PC-3 (cell line): ENCODE measurements at places on chromosomes 3 and 15. TPM values are rescaled to one million over a fixed set of nuclear protein-coding genes. Genes with fewer than 3 reads are reported as not detected.
A peak's percentile ranks its signal among the peaks of the same experiment; 100 is the strongest.

DNA sequence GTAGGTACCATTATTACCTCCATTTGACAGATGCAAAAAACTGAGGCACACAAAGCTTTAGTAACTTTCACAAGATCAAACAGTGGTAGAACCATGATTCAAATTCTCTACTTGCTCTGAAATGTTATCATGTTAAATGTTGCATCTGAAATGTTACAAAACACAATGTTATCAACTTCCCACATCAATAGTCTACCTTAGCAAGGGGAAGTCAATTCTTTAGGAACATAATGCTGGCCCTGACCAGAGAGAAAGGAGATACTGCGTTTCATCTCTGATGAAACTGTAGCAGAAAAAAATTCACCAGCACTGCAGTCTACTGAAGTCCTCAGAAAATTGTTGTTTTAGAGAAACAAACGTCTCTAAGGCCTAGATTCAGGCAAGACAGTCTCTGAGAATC, 174.1 kb downstream of the SATB1 start:
- H3K27me3 ChIP-seq = no peaks in the 10 kb centered on the region
- H3K27ac ChIP-seq = no peak overlapping the region
- H3K4me1 ChIP-seq = peaks cover 12% of the 10 kb centered on the region

RASL12 gene
- total RNA-seq = not detected in 2 replicates

ZIC1 gene
- not detected in 2 replicates for total RNA-seq

CCDC39 gene
- total RNA-seq = 0.04 TPM in 1 of 2 replicates, not detected in the other

DNA sequence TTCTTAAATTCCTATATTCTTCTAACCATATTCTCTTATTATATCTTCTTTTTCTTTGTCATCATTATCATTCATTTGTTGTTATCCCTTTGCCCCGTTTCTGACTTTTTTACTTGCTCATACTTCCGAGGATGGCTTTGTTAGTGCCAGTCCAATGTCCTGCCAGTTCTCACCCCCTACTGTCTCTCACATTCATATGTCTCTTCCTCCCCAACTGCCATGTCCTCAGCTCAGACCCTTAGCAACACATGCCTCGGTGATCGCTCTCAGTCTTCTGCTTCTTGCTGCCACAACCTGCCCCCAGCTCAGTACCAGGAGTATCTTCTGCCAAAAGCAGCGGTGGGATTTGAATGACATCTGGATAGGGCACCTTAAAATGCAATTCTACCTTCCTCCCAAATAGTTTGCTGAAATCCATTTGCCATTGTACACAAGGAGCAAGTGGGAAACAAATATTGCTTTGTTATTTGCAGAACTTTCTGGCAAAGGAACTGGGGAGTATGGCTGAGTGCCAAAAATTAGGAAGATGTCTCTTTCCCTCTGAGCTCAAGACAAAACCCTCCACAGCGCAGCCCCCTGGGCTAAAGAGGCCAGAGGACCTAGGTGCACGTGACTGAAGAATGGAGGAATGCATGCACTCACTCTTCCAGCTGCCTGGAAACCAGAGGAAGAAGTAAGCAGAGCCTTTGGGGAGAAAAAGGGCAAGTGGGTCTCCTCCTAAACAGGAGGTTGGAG, 57.7 kb upstream of the CTNNB1 start:
- H3K36me3 ChIP-seq = no peaks in the 10 kb centered on the region
- no peak for DNase-seq
- no peaks in the 10 kb centered on the region for H3K27me3 ChIP-seq
- H3K4me3 ChIP-seq = no peak overlapping the region

GRCh38 chr15:83871808-83872559, 218.1 kb downstream of the ADAMTSL3 start:
- DNase-seq = peak; percentile 62
- H3K27me3 ChIP-seq = no peaks in the 10 kb centered on the region
- H3K27ac ChIP-seq = peak overlapping the region; percentile 42
- peaks cover 11% of the 10 kb centered on the region for H3K4me1 ChIP-seq

SAMMSON gene
- total RNA-seq = not detected in 2 replicates

GRCh38 chr3:82354228-82354627, 592.8 kb upstream of the GBE1 start:
- no peak overlapping the region for H3K4me3 ChIP-seq
- H3K4me1 ChIP-seq = no peaks in the 10 kb centered on the region
- H3K27me3 ChIP-seq = no peaks in the 10 kb centered on the region
- no peak overlapping the region for H3K27ac ChIP-seq
- H3K36me3 ChIP-seq = no peaks in the 10 kb centered on the region
- DNase-seq = no peak

- H3K27me3 ChIP-seq = no peaks in the 10 kb centered on the region
- DNase-seq = peak; percentile 61
- peaks cover 26% of the 10 kb centered on the region for H3K4me1 ChIP-seq
- H3K36me3 ChIP-seq = no peaks in the 10 kb centered on the region
Observed at GRCh38 chr15:57158589-57158988, 217.7 kb upstream of the CGNL1 start.

DNA sequence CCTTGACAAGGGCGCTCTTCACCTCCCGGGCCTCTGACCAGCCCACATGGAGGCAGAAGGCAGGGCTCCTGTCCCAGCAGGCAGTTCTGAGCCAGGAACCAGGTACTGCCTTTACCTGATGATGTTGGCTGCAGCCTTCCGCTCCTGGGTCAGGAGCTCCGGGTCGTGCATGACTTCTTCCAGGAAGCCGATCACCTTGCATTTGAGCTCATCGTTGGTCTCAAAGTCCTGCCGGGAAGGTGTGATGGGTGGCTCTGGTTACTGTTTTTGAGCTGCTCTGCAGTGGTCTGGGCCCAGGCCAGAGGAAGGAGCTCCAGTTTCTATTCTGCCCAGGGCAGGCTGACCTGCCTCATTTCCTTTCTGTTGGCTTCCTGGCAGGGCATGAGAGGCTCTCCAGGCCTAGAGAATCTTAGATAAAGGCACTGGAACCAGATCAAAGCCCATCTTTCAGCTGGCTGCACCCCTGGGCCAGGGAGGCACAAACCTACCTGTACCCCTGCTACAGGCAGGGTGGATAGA, 53.2 kb upstream of the CTSH start:
- 0 out of 2 replicates have a peak, but pooled peaks cover 4% of the 10 kb centered on the region for H3K4me1 ChIP-seq
- no peak overlapping the region for H3K4me3 ChIP-seq
- H3K36me3 ChIP-seq = no peaks in the 10 kb centered on the region
- no peak overlapping the region for H3K27ac ChIP-seq
- no peak for DNase-seq

DNA sequence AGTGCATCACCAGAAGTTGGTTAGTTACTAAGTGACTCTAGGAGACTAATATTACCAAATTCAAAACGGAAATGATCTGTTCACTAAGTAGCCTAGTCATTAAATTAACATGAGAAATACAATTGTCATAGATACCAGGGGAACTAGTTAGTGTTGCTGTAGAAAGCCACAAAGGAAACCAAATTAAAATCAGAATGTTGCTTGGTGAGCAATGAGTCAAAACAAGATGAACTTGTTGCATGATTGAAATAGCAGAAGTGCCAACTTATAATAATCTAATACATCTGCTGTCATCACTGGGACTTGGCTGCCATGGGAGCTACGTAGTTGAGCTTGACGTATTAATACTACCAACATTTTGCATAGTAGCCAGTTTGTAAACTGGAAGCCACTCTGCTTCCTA, 458.1 kb downstream of the DIPK2A start:
- H3K27me3 ChIP-seq = no peaks in the 10 kb centered on the region
- H3K36me3 ChIP-seq = no peaks in the 10 kb centered on the region
- H3K4me3 ChIP-seq = no peak overlapping the region
- H3K27ac ChIP-seq = peak overlapping the region; percentile 89
- DNase-seq = peak; percentile 79

GRCh38 chr15:41562784-41563198, 3.8 kb downstream of the TYRO3 start:
- peaks cover 16% of the 10 kb centered on the region for H3K4me1 ChIP-seq
- no peak overlapping the region for H3K4me3 ChIP-seq
- H3K36me3 ChIP-seq = no peaks in the 10 kb centered on the region
- no peak overlapping the region for H3K27ac ChIP-seq

ZNF106 gene
- 25.6 and 26.8 TPM in 2 replicates for total RNA-seq

MYEF2 gene
- total RNA-seq = 7.0 and 18.8 TPM in 2 replicates

CSTA gene
- not detected in 2 replicates for total RNA-seq

BFSP2 gene
- total RNA-seq = not detected in 2 replicates

DNA sequence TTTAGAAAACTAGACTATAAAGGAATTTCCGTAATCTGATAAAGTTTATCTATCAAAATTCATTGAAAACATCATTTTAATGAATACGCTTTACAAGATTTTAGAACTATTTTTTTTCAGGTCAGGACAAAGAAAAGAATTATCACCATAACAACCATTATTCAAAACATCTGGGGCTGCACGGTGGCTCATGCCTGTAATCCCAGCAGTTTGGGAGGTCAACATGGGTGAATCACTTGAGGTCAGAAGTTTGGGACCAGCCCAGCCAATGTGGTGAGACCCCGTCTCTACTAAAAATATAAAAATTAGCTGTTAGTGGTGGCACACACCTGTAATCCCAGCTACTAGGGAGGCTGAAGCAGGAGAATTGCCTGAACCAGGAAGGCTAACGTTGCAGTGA, 260.4 kb downstream of the WNT5A start:
- DNase-seq = no peak
- H3K4me1 ChIP-seq = no peaks in the 10 kb centered on the region
- no peaks in the 10 kb centered on the region for H3K36me3 ChIP-seq

- peaks cover 12% of the 10 kb centered on the region for H3K4me1 ChIP-seq
- H3K27ac ChIP-seq = no peak overlapping the region
- no peaks in the 10 kb centered on the region for H3K27me3 ChIP-seq
- DNase-seq = peak; percentile 60
- no peak overlapping the region for H3K4me3 ChIP-seq
Observed at GRCh38 chr15:51499379-51499976, 123.1 kb downstream of the DMXL2 start.

GRCh38 chr3:7385635-7386034, 524.7 kb downstream of the GRM7 start:
- no peak overlapping the region for H3K27ac ChIP-seq
- H3K27me3 ChIP-seq = no peaks in the 10 kb centered on the region
- no peak overlapping the region for H3K4me3 ChIP-seq
- H3K4me1 ChIP-seq = no peaks in the 10 kb centered on the region

GRCh38 chr3:179558742-179559364, 3.9 kb upstream of the ACTL6A start:
- peaks cover under 1% of the 10 kb centered on the region for H3K4me1 ChIP-seq
- H3K4me3 ChIP-seq = no peak overlapping the region
- DNase-seq = peak; percentile 80
- no peak overlapping the region for H3K27ac ChIP-seq
- no peaks in the 10 kb centered on the region for H3K27me3 ChIP-seq
- H3K36me3 ChIP-seq = no peaks in the 10 kb centered on the region

GRCh38 chr3:42367903-42368302, 42.5 kb downstream of the LYZL4 start:
- H3K36me3 ChIP-seq = no peaks in the 10 kb centered on the region
- no peak for DNase-seq
- H3K27ac ChIP-seq = no peak overlapping the region
- peaks cover 39% of the 10 kb centered on the region for H3K27me3 ChIP-seq

CFAP91 gene
- 0.17 and 1.1 TPM in 2 replicates for total RNA-seq

DNA sequence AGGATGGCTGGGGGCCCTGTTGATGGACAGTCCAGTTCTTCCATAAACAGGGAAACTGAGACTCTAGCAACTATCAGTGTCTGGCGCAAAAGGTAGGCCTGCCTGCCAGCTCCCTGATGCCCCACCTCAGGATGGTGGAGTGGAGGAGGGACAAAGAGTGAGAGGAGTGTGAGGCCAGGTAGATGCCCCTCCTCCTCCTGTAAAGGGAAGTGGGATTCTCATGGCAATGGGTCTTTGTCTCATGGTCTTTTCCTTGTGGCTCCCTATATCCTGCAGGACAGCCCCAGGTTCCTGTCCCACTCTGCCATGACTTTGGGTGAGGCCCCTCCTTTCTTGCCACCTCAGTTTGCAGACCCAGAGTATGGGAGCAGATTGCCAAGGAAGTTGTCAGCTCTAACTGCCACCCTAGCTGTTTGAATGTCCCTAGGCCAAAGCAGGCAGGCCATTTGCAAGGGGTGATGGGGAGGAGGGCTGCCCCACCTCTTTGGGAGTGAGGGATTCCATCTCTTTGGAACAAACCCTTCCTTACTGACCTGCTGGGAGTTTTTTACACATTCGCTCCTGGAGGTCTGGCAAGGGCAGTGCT, 2.8 kb upstream of the DNAH1 start:
- H3K36me3 ChIP-seq = no peaks in the 10 kb centered on the region
- H3K4me3 ChIP-seq = no peak overlapping the region
- DNase-seq = no peak
- peaks cover 10% of the 10 kb centered on the region for H3K4me1 ChIP-seq

- no peak for DNase-seq
- H3K27me3 ChIP-seq = no peaks in the 10 kb centered on the region
- H3K4me3 ChIP-seq = no peak overlapping the region
- H3K36me3 ChIP-seq = peaks cover 5% of the 10 kb centered on the region; the same call in 1 of the 2 replicates
Observed at GRCh38 chr3:87198774-87199173, 28.3 kb upstream of the CHMP2B start.
